ENCODE measurements at places on chromosomes 6 and 20.

DNA sequence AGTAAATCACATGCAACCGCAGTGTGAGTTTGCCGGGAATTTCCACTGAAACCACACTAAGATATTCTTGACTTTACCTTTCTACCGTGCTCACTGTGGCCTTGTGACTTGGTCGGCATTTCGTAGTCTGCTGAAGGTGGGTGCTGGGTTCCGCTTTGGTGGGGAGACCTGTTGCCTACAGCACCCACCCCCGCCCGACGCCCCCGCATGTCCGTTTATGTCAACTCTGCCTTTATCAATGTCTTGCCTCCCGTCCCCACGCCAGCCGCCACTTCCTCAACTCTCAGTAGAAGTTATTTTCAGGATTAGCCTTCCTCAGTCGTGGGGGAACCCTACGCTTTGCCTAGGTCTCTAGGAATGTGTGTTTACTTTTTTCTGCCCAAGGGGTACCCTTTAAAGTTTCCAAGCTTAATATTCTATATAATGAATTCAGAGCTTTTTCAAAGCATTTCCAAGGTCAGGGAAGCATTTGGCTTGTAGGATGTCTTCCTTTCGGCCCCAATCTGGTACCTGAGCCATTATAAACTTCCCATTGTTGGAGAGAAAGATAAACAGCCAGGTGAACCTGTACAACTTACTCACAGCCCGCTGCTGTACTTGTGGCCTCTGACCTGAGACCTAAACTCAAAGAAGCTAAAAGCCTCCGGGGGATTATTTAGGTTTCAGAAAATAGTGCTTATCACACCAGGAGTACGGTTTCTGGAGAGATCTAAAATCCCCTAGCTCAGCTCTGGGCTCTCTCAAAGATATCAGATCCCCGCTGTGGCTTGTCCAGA, 54.2 kb downstream of the TBC1D7 start:
- no peak for DNase-seq

DNA sequence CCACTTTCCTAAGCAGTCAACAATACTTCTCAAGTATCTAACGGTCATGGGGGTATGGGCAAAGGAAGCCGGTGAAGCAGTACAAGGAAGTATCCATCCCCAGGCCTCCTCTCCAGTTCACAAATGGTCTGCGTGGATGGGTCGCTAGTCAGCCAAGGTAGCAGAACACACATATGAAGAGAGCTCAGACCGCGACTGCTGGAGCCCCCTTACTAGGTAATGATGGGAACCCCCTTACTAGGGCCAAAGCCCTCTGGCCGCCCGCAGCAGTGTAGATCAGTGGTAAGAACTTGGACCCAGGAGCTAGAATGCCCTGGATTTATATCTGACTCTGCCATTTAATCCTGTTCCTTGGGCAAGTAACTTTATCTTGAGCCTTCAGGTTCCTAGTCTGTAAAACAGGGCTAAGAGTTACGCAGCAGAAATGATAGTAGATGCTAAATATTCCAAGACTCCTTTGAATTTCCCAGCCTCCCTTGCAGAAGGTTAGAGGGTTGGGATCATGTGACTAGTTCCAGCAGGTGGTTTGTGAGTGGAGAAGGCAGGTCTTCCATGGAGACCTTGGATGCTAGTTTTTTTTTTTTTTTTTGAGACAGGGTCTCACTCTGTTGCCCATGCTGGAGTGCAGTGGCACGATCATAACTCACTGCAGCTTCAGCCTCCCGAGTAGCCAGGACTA, 2.1 kb upstream of the CLPSL2 start:
- DNase-seq, result no peak

- no peak for DNase-seq
Observed at GRCh38 chr6:4986999-4987398, 16.8 kb downstream of the RPP40 start.

DNA sequence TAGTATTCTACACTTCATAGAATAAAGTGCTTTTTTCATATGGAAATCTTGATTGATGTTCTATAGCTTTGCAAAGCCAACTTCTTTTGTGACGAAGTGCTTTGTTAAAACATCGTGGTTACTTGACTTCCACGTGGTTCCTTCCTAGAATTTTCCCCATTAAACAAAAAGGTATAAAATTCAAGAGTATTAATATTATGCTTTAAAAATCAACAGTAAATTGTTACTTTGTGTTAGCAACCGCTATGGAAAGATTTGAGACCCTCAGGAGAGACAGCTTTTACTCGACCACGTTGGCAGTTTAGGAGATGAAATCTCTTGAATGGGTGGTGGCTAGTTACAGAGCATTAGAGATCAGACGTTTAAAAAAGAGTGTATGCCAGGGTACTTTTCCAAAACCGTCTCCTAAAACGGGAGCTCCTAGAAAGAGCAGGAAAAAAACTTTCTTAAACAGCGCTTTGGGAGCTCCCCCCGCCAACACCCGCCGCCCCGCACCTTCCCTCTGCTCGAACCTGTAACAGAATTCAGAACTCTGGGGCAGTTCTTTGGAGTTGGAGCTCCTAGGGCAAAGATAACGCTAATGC, 920 bp downstream of the GJA1 start:
- DNase-seq, result no peak

- no peak for DNase-seq
Observed at GRCh38 chr6:165825256-165825815, 162.3 kb upstream of the PDE10A start.

GRCh38 chr6:157380779-157381561, at the start of gene ZDHHC14:
Gene ZDHHC14 (plus strand): TSS chr6:157381190.
- DNase-seq, result peak; percentile 92

DNA sequence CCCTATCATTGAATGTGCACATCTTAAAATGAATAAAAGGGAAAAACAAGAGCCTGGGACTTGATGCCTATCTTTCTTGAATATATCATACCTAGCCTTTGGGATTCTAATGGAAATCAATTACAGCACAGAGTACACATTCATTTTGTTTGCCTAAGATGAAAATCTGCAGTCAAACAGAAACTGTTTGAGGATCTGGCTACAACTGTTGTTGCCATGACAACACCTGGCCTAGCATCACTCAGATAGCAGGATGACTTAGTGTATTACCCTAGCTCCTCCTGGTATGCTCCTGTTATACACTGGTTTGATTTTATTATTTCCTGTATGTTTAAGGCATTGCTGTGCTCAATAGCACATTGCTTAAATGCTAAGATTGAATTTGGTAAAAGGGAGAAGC, 71.5 kb upstream of the LAMP5 start:
- DNase-seq, result no peak

DNA sequence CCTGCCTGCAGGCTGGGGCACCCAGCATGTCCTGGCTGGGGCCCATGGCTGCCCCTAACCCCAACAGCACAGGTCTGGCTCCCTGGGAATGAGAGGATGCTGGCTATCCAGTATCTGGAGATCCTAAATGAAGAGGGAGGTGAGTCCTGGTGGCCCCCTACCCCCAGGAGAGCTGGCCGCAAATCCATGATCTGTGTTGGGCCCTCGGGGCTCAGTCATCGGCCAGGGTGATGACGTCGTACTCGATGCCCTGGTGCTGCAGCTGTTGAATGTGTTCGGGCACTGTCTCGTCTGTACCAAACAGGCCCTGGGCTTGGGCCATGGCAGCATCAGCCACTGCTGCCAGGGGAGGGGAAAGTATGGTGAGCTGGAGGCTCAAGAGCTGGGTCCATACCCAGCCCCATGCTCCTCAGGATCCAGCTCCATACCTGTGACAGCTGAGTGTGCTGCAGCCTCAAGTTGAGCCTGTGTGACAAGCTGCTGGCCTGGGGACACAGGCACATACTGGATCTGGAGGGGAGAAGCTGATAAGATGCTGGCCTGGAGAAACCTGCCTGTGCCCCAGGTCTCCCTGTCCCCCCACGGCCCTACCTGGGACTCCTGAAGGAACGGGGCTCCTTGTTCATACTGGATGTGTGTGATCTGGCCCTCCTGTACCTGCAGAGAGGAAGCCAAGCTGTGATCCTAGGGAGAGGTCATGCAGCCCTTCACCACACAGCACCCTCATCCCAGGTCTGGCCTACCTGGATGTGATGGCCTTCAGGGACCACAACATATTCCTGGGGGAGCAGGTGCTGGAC, 14.5 kb downstream of the PCIF1 start:
- no peak for DNase-seq

DNA sequence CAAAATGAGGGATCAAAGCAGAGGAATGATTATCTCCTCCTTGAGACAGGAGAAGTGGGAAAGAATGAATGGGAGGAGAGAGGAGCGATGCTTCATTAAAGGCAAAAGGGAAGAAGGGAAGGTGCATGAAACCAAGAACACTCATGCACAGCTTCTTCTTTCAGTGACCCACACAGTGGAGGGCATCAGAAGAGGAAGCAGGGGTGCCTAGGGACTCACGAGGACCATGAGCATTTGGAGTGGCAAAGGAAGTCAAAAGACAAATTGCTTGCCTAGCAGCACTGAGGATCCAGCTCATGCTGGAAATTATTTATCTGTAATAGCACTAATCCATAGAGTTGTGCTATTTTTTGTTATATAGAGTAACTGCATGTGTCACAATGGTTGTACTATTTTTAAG, 66.1 kb downstream of the SMLR1 start:
- DNase-seq, result no peak

GRCh38 chr6:153623496-153623895, 415.5 kb upstream of the OPRM1 start:
- DNase-seq, result no peak

DNA sequence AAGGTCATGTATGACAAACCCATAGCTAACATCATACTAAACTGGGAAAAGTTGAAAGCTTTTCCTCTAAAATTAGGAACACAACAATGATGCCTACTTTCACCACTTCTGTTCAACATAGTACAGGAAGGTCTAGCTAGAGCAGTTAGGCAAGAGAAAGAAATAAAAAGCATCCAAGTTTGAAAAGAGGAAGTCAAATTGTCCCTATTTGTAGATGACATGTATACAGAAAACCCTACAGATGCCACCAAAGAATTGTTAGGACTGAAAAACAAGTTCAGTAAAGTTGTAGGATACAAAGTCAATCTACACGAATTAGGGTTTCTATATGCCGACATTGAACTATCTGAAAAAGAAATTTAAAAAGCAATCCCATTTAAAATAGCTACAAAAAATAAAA, 89.4 kb upstream of the GLP1R start:
- no peak for DNase-seq

GRCh38 chr6:158770533-158771330, 48.4 kb downstream of the EZR start:
- DNase-seq, result no peak

All from AG08396 (cell line).